ENCODE measurements at places on chromosomes 7 and 10.

GRCh38 chr7:121941830-121942229 lies 68.9 kb downstream of the PTPRZ1 start:
- DNase-seq: no peak

DNA sequence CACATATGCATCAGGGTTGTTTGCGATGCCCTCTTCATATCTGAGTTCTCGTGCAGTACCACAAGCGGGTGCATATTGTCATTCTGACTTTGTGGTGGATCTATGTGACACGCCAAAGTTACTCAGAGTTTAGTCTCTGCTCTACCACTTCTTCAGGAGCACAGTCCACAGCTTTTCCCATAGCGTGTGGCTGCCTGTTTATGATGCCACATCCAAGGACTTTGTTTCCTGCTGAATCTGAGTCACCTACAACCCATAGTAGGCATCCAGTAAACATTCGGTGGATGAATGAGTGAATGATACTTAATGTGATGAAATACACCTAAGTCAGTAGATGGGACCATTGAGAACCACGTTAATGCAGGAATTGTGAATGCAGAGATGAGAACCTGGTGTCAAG lies 15.0 kb downstream of the ADRA2A start:
- no peak for DNase-seq

- DNase-seq: no peak
Measured at GRCh38 chr10:27724287-27724686, 21.3 kb downstream of the MKX start.

- no peak for DNase-seq
Measured at GRCh38 chr7:21193895-21194294, 234.0 kb upstream of the SP4 start.

- DNase-seq: no peak
Measured at GRCh38 chr10:28680358-28680752, 3.0 kb downstream of the BAMBI start.

GRCh38 chr7:135414850-135415439 lies 95.0 kb downstream of the CNOT4 start:
- DNase-seq: no peak

DNA sequence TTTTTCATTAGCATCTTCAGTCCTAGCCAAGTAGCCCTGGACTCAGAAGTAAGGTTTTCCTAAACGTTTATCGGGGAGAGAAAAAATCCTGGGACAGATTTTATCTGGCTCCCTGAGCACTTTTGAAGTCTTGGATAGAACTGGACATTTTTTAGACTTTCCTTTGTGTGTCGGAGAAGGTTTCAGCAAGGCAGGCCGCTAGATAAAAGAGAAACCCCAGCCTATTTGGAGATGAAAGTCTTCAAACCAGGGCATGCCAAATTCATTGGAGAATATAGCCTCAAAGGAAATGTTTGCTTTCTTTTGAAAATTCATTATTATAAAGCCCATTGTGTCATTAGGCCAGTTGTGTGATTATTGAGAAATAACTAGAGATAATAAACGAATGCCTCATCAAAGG lies 228.1 kb downstream of the BAMBI start:
- DNase-seq: no peak

DNA sequence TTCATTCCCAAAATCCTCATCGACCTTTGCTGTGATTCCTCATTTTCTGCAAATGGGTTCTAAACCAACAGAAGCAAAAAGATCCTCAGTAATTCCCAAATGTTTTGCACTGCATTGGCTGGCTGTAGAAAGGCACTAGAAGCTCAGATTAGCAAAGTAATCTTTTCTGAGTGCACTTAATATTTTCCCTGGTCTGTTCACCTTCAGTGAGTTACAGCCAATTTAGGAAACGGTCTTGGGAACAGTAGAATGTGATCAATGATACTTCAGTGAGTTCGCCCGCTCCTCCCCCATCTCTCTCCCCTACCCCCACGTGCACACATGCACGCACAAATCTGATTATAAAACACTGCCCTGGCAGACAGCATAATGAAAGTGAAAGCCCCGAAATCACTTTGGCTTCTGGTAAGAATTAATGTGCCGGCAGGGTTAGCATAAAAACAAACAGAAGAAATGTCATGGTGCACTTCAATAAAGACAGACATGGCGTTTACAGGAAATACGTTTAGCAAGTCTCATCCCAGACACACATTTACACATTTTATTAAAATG lies 201.3 kb upstream of the CDCA7L start:
- DNase-seq: no peak

- DNase-seq: peak; percentile 83
Measured at GRCh38 chr10:102229810-102230263, 3.7 kb downstream of the ELOVL3 start.

GRCh38 chr7:42193471-42194129 lies 43.4 kb downstream of the GLI3 start:
- no peak for DNase-seq

DNA sequence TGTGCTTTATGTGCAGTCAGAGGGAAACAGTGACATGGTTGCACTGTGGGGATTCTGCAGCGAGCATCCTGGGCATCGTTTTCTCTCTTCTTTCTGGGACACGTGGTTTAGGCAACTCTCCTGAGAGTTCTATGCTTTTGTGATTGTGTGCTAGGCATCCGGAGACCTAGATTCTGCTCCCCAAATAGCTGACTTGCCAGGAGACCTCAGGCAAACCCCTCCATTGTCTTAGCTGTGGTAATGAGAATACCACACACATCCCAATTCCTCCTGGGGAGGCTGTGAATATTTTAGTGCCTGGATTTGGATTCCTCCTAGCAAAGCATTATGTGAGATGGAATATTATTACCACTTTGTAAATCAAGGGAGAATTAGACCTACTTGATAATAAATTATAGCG lies 611.9 kb upstream of the C7orf33 start:
- DNase-seq: no peak

DNA sequence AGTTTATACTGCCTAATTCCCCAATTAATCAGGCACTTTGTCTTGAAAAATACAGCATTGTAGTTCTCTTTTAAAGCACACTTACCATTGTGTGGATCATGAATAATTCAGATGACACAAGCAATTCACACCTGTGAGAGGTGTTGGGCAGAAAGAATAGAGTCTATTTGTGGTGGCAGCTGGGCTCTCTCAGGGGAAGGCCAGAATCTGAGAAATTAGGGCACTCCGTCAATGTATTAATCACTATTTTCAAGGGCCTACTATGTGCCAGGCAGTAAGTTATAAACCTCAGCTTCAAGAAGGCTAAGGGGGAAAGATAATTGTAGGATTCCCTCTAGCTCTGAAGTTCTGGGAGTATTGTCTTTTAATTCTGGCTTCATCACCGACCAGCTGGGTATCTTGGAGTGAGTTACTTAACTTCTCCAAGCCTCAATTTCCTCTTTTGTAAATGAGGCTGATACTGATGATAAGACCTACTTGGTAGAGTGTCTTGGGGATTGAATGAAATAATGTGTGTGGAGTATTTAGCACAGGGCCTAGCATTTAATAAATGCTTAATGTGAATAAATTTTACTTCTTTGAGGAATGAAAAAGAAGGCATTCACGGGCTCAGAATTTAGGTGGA lies 2.5 kb downstream of the CHN2 start:
- no peak for DNase-seq

GRCh38 chr7:39702133-39702532 lies 78.8 kb downstream of the RALA start:
- no peak for DNase-seq

GRCh38 chr10:24887855-24888231 lies 64.6 kb downstream of the PRTFDC1 start:
- DNase-seq: no peak

- no peak for DNase-seq
Measured at GRCh38 chr10:22810643-22811465, 96.5 kb upstream of the PIP4K2A start.

GRCh38 chr7:74617180-74617744 lies 40.3 kb upstream of the GTF2I start:
- no peak for DNase-seq

DNA sequence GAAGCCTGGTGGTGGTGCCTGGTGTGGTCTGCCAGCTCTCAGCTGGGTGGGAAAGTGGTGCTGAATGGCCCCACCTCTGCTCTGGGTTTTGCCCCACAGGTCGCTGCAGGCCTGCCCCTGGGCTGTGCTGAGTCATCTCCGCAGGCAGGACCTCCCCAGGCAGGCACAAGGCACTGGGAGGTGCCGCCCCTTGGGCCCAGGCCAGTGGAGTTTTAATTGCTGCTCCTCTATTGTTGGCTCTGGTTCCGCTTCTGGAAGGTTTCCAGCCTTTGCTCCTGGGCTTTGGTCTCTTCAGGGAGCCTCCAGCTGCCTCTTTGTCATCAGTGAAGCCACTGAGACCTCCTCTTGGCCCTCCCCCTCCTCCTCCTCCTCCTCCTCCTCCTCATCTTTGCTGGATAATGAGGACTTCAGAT lies 180.3 kb upstream of the GRB10 start:
- DNase-seq: no peak

DNA sequence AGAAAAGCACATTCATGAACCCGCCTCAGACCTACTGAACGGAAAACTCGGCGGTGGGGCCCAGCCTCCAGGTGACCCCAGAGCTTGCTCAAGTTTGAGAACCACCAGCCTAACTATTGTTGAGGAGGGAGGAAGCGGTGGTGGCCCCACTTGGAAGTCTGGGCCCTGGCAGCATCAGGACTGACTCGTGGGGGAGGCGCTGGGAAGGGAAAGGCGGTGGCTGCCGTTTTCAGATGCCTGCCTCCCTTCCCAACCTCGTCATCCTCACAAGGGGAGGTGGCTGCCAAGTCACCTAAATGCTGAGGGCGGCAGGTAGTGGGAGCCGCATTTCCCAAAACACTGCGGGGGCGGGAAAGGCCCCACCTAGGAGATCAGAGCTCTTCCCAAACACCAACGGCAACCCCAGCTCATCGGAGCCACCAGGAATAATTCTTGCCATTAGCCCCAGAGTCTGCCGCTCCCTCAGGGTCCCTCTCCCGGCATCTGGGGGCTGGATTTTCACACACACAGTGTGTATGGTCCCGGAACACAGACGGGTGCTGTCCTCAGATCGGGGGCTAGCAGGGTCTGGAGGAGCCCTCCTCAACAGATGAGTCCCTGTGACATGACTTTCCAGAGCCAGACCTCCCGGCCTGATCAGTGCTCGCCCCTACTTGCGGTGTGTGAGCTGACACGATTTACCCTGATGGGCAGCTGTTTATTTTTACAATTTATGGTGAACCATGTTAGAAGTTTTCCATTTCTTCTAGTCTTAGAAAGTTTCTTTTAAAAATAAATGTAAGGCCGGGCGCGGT lies 31.3 kb downstream of the PRKAG2 start:
- DNase-seq: no peak

DNA sequence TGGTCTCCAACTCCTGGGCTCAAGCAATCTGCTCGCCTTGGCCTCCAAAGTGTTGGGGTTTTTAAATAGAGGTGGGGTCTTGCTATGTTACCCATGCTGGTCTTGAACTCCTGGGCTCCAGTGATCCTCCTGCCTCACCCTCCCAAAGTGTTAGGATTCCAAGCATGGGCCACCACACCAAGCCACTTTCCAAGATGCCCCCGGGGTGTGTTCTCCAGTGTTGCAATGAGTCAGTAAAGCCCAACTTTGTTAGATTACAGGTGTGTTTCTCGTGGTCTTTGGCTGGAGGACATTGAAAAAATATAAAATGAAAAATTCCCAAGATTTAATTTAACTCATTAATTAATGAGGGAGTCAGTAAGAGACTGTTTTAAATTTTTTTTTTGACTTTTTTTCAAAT lies 29.2 kb downstream of the TACR2 start:
- no peak for DNase-seq

GRCh38 chr10:111989136-111989911 lies 194.2 kb downstream of the GPAM start:
- DNase-seq: no peak

GRCh38 chr7:27263781-27264180 lies 21.2 kb downstream of the EVX1 start:
- no peak for DNase-seq

GRCh38 chr10:89301232-89301631 lies 614 bp upstream of the IFIT2 start:
- no peak for DNase-seq

- DNase-seq: no peak
Measured at GRCh38 chr10:34031400-34031799, 696.9 kb upstream of the NRP1 start.

GRCh38 chr7:23410446-23411183 lies 59.7 kb downstream of the IGF2BP3 start:
- DNase-seq: no peak

GRCh38 chr10:76089556-76090180 lies 658.2 kb downstream of the LRMDA start:
- DNase-seq: no peak

GRCh38 chr7:83476511-83477050 lies 172.4 kb downstream of the SEMA3E start:
- DNase-seq: no peak

DNA sequence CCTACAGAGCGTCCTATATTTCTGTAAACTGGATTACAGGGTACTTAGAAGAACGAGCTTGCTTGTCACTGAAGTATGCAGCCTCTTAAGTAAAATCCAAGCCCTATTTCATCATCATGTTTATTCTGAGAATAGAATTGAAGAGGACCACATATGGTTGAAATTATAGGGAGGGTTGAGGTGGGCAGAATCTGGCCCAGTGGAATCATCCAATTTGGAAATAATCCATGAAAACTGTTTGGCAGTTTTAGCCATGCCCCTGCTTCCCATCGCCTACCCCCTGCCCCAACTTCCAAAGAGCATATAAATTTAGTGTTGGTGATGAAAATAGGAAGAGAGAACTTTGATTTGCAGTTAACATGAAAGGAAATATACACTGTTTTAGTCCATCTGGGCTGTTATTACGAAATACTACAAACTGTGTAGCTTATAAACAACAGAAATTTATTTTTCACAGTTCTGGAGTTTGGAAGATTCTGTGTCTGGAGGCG lies 150.4 kb downstream of the PRKG1 start:
- DNase-seq: no peak

GRCh38 chr10:114352653-114353298 lies 51.5 kb downstream of the AFAP1L2 start:
- DNase-seq: no peak

DNA sequence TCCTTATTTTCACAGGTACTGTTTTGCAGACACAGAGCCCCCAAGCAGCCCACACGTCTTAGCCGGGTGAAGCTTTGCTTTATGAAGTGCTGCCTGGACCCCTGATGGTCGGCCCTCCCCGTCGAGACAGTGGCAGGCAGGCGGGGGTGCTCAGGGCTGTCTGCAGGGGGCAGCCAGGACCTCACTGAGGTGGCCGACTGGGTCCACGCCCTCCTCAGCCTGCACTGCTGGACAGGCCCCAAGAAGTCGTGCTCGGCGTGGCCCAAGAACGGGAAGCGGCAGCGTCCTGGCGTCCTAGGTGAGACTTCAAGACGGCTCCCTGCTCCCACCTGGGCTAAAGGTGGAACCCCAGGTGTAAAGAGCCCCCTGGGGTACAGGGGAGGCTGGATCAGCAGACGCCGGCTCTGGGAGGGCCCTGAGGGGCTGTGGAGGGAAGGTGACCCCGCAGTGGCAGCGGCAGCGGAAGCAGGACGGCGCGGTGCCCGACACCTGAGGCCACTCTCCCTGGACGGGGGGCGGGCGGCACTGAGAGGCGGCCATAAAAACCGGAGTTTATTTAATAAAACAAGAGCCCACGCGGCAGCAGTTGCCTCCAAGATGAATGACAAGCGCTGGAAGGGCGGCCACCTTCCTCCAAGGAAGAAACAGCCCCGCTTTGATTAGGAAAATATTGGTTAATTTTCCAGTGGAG lies 179.4 kb downstream of the ELFN1 start:
- DNase-seq: no peak

GRCh38 chr7:20862554-20862953 lies 75.9 kb upstream of the SP8 start:
- no peak for DNase-seq

GRCh38 chr10:34292675-34293074 lies 522.4 kb downstream of the PARD3 start:
- no peak for DNase-seq

All from T-helper 1 cell (primary cell).